ENCODE measurements at places on chromosomes 11 and 22.

DNA sequence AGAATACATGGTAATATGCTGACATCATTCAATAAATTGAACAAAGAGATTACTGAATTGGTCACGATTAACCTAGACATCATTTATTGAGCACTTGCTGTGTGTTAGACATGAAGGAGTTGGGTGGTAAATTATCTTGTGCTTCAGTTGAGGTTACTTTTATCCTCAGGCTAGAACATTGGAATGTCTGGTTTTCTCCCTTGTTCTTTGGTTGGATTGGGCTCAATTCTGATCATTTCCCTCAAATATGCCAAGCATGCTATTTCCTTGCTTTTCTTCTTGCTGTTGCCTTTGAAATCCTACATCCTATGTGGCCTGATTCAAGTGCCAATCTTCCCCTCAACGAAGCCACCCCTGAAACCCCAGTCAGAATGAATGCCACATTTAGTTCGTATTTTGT lies 65.8 kb downstream of the DEUP1 start:
- DNase-seq: no peak

- no peak for DNase-seq
These were observed 117.4 kb upstream of the PARVA start for GRCh38 chr11:12259956-12260355.

DNA sequence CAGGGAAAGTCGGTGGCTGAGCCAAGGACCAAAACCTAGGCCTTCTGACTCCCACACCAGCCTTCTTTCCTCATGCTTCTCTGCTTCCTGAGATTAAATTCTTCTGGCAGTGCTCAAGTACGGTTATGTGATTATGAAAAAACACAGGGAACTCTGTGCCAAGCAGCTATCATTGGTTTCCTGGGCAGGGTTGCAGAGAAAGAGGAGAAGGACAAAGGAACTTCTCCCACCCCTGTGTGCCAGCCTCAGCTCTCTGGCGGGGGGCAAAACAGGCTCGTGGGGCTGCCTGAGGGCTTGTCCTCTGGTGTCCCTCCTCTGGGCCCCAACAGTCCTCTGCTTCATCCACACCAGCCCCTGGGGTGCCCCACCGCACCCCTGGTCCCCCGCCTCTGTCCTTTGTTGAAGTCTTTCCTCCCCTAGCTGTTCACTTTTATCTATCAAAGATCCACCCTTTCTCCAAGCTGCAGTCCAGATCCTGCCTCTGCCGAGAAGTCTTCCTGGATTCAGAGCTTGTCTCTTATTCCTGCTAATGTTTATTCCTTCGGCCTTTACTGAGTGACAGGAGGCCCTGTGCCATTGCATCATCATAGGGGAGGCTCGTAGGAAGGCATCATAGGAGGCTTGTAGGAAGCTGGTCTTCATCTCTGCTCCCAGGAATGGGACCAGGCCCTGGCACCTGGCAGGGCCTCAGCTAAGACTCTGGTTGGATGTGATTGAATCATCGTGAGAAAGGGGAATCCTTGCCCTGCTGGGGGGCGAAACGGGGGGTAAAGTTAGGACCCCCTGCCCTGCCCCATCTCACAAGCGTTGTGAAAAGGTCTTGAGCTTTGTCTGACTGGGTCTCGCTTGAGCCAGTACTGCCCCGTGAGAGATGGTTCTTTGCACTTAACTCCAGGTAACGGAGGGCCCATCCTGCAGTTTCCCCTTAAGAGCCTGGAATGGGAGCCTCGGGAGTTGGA lies 11.5 kb upstream of the FTH1 start:
- no peak for DNase-seq

DNA sequence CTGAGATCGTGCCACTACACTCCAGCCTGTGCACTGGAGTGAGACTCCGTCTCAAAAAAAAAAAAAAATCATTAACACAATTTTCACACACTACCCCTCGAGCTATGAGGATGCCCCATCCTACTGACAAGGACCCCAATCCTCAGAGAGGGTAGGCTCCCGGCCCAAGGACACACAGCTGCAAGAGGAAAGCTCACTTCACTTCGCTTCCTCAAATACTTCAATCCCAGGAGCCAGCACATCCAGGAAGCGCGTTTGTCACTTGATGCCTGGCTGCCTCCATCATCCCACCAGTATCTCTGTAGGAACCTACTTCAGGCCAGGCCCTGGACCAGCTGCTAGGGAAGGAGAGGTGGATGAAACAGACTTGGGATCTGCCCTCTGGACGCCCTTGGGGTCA lies 144.0 kb downstream of the CRYBB2 start:
- no peak for DNase-seq

DNA sequence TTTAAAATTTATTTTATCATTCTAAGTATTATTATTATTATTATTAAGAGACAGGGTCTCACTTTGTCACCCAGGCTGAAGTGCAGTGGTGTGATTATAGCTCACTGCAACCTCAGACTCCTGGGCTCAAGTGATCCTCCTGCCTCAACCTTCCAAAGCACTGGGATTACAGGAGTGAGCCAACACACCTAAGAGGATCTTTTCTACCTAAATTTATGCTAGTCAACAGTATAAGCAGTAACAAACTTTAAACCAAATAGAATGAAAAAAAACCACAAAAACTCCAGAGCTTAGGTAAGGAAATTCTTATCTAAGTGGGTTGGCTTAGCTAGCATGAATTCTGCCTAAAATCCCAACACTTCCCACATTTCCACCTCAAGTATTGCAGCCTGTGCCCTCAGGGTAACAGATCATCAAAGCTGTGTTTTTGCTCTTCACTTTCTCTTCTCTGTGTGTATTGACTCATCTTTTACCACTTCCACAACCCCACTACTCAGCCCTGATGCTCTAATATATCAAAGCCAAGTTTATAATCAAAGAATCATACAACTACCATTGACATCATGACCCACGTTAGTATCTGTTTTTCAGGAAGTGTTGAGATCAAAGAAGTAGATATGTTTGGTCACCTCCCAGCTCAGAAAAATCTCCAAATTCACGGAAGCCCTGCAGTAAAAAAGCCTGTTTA lies 93.7 kb upstream of the SPON1 start:
- DNase-seq: no peak

- DNase-seq: no peak
These were observed 522.6 kb downstream of the MN1 start for GRCh38 chr22:27278946-27279345.

GRCh38 chr11:1238767-1239595 lies 16.1 kb downstream of the MUC5B start:
- DNase-seq: no peak

- no peak for DNase-seq
These were observed 43.9 kb downstream of the ELFN2 start for GRCh38 chr22:37383341-37383740.

- no peak for DNase-seq
These were observed 1.0 kb downstream of the ST14 start for GRCh38 chr11:130160498-130161155.

GRCh38 chr22:17994424-17995108 lies 29.8 kb downstream of the MICAL3 start:
- no peak for DNase-seq

DNA sequence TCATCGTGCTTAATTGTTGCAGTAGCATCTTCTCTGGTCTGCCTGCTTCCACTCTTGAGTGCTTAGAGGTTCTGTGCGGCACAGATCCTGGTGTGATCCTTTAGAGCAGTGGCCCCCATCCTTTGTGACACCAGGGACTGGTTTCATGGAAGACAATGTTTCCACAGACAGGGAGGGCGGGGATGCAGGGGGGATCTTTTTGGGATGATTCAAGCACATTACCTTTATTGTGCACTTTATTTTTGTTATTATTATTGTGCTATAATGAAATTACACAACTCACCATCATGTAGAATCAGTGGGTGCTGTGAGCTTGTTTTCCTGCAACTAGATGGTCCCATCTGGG lies 76.8 kb upstream of the SHANK2 start:
- no peak for DNase-seq

DNA sequence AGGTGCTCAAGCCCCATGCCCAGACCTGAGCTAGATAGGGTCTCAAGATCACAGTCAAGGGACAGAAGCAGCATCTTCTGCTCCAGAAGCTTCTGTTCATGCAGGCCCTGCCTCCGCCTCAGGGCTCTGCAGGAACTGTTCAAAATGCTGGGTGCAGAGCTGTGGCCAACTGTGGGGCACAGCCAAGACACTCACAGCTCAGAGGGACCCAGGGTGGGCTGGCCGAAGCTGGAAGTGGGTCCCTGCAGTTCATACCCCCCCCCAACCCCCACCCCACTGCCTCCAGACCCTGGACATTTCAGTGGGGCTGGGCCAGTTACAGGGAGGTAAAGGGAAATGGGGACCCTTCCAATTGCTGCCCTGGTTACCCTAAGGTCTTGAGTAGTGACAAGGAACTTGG lies 129.0 kb downstream of the CRYBB2 start:
- DNase-seq: no peak

GRCh38 chr11:76734456-76735420 lies 48.4 kb upstream of the TSKU start:
- no peak for DNase-seq

DNA sequence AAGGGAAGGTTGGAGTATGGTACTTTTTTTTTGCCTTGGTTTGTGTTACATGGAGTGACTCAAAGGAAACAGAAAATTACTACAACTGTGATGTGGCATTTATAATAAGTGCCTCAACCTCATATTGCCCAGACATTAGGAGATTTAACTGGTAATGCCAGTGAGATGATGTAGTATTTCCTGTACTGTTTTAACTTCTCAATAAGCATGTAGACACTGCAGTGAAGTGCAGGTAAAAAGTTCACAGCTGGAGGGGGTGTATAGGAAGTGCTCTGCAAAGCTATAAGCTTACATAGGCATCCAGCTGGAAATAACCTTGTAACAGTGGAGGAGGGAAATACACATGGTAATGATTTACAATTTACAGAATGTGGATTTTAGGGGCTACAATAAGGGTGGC lies 138.2 kb upstream of the MTMR2 start:
- DNase-seq: no peak

DNA sequence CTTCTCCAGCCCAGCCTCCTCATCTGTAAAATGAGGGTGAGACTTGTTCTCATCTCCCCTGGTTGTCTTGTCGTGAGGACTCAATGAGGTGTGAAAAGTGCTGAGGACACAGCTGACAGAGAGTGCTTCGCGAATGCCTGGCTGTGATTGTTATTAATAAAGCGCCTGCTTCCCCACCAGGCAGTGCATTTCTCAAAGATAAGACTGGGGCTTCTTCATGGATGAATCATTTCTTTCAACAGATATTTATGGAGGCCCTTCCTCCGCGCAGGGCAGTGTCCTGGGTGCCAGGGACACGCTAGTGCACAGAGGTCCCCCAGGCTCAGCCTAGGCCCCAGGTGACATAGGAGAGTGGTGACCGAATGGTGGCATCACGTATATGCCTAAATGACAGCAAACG lies 34.3 kb upstream of the SHISAL1 start:
- DNase-seq: no peak

DNA sequence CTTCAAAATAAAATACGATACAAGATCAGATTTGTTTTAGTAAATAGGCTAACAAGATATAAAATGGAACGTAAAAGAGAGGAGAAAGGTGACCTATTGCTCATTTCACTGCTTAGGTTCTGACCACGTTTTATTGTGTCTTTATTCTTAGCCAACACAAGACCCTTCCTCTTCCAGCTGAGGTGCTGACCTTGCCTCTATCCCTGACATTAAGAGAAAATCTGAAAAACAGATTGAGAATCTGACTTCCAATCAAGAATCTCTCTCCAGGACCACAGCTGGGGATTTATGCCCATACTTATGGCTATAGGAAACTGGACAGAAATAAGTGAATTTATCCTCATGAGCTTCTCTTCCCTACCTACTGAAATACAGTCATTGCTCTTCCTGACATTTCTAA lies at the start of gene OR10A5:
OR10A5 (plus strand) TSS at position 301 of the 400 bp plus-strand sequence; CDS start at position 301, 0 bp downstream.
- DNase-seq: no peak

GRCh38 chr22:29887358-29887757 lies 4.4 kb downstream of the MTMR3 start:
- no peak for DNase-seq

DNA sequence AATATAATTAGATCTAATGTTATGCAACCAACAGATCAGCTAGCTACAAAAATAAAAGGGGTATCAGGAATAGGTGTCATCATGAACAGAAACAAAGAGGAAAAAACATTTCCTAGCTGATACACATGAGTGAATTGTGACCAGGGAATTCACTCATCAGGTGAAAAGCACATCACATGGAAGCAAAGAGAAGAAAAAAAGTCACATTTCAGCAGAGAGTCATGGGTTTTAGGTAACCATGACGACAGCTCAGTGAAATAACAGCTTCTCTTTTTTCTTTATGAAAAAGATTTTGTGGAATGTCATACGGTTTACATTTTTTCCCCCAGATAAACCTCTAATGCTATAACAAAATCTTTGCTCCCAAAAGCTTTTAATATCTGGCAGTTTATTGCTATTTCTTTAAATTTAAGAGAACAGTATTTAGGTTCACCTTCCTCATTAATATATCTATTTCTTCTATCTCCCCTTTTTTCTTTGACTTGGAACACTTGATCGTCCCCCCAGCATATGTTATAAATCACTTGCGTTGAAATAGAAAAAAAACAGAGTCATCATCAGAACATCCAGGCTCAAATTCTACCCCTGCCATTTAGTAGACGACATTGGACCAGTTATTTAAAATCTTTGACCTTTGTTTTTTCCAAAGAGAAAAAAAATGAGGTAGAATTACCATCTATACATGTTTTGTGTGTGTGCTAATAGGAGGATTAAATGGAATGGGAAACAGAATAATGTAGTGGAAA lies 5.3 kb downstream of the TYR start:
- DNase-seq: no peak

- DNase-seq: no peak
These were observed 1394.3 kb downstream of the TBC1D22A start for GRCh38 chr22:48156603-48157355.

GRCh38 chr11:35810045-35810645 lies 133.7 kb upstream of the LDLRAD3 start:
- no peak for DNase-seq

- DNase-seq: no peak
These were observed 13.6 kb upstream of the PHF21B start for GRCh38 chr22:45023431-45023830.

DNA sequence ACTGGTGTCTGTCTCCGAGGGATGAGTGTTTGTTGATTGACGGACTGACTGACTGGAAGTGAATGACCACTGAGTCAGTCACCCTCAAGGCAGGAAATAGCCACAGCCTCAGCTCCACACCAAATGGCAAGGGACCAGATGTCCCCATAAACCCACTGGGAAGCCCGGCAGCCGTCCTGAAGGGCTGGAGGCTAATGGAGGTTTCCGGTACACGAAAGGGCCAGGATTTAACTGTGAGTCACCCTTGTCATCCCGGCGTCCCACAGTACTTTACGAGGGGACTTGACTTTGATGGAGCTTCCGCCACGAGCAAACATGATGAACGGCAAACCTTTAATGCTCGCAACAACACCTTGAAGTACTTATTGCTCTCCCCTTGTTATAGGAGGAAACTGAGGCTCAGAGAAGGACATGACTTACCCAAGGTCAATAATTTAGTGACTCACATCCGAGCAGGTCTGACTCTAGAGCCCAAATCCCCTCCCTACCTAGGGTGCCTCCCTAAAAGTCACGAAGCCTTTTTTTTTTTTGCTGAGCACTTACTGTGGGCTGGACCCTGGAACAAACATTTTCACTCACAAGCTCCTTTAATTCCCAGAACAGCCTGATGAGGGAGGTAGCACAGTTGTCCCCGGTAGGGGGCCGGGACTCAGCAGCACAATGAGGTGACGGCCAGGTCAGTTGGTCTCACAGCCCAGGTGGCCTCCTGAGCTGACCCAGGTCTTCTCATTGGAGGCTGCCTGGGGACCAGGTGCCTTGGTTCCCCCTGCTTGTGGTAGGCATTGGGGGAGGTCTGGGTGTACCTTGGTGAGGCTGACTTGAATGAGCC lies 25.2 kb upstream of the GCAT start:
- no peak for DNase-seq

All from NCI-H1930 (cell line).